ENCODE measurements at places on chromosomes 6 and 20.
A peak's percentile ranks its signal among the peaks of the same experiment; 100 is the strongest.

DNA sequence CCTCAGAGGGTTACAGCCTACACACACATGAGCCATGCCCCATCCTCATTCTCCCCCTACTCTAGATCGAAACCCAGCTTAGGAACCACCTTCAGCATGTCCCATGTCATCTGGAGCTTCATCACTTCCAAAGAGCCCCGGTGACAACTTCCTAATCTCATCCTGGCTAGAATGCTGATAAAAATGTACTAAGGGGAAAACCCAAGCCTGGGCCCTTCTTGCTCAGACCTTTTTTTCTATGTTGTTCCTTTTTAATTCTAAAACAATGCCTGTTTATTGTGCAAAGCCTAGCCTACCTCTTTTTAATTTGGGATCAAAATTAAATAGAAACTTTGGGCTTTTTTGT, 44.1 kb upstream of the NT5E start:
- DNase-seq = no peak

DNA sequence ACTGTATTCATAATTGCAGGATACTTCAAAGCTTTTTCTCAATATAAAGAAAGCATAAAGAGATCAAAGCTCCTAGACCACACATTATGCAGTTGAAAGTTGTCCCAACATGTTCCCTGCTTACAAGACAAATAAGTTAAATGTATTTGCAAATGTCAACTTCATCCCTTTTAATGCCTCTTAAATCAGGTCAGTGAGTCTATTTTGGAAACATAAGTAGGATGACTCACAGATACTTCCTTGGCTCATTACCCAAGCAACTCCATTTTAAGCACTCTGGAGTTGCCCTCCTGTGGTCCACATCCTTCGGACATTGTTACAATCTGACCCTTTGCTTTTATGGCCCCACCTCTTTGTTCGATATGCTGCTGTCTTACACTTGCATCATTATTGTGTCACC, 162.0 kb downstream of the FAXC start:
- DNase-seq = no peak

GRCh38 chr20:40673442-40673841, 15.6 kb downstream of the MAFB start:
- DNase-seq = no peak

DNA sequence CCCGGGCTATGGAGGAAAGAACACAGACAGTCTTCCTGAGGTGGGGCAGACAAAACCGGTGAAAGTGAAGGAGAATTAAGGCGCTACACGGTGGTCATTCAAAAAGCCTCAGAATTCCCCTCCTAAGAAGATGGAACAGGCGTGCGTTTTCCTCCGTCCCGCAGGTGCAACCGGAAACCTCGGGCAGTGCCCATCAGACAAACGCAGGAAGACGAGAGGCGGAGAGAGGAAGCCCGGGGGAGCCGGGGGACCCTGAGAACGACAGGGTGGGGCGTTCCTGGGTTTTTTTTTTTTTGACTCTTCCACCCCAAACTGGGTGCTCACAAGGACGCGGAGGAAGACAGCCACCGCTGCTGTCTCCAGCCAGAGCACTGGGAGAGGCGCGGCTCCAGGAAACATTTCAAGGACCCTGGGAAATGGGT, 25.4 kb downstream of the TTLL2 start:
- DNase-seq = no peak

GRCh38 chr6:1175877-1176276, 136.0 kb upstream of the FOXQ1 start:
- DNase-seq = no peak

DNA sequence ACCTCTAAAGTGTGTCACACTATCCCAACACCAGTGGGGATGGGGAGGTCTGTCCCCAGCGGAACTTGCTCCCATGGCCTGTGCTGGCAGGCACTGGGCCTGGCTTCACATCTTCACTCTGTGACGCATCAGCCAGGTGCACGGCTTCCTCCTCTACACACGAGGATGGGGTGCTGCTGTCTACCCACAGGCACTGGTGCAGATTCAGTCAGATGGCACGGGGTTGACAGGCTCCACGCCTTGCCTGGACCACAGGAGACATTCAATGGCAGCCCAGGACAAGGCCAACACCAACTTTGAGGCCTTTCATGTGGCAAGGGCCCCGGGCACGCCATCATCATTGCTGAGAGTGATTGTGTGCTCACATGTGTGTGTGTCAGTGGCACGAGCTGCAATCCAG, 92.4 kb downstream of the TMEM242 start:
- peak; percentile 9 for DNase-seq

DNA sequence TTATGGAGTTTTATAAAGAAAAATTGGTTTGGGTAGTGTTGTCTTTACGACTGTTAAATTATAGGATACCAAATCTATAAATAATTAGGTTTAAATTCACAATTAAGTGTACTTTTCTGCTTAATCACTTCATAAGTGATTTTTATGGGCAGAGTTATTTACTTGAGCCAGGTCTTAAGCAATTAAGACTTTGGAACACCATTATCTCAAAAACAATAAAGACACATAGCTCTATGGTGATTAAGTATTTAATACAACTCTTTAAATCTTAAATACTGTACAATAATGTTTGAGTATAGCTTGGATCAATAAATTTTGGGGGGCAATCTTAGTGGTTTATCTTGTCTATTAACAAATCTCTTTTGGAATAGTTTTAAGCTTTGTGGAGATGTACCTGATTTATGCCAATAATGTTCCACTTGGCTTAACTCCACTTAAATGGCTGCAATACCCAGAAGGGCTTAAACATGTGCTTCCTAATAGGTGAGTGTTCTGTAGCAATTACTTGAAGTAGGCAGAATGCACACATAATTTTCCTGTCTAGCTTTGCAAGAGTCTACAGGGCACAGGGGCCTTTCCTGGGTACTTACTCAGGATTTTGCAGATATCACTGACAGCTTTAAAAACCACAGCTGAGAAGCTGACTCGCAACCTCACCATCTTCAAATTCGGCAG, 7.5 kb downstream of the FERMT1 start:
- DNase-seq = no peak

- DNase-seq = no peak
Observed at GRCh38 chr20:10565191-10565921, 108.4 kb downstream of the JAG1 start.

DNA sequence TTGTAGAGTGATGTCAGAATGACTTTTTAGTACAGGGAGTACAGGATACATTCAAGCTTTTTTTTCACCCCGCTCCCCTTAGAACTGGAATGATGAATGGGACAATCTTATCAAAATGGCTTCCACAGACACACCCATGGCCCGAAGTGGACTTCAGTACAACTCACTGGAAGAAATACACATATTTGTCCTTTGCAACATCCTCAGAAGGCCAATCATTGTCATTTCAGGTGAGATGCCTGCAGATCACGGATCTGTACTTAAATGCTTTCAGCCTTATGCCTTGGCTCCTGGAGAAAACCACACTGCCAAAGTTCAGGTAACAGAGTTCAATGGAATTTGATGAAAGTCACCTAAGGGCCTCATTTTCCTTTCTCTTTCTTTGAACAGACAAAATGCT, 8.5 kb downstream of the TNFAIP3 start:
- DNase-seq = no peak

GRCh38 chr6:119350202-119350951, 816 bp upstream of the MAN1A1 start:
- peak; percentile 63 for DNase-seq

GRCh38 chr20:63053432-63054102, 46.8 kb upstream of the BHLHE23 start:
- DNase-seq = no peak

DNA sequence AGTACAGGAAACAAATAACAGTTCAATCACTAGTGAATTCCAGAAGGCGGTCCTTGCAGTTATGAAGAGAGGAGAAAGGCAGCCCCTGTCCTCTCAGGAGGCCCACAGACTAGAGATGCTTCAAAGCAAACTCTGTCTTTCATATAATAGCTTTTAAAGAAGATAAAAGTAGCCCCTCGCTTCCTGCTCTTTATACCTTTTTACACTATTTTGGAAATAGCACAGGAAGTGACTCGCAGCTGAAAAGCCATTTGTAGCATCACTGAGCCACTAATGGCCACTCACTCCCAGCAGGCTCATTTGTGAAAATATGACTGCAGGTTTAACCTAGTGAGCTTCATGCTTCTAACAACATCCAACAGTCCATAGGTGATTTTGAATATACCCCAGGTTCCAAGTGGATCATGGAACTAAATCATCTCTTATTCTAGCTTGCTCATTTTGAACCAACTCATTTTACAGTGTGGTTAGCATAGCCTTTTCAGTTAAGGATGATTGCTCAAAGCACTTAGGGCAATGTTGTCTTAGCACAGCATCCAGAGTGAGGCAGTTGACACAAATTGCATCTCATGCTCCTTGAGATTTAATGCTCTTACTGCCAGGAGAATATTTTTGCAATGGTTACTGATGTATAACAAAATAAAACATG, 136.0 kb upstream of the NRSN1 start:
- DNase-seq = no peak

DNA sequence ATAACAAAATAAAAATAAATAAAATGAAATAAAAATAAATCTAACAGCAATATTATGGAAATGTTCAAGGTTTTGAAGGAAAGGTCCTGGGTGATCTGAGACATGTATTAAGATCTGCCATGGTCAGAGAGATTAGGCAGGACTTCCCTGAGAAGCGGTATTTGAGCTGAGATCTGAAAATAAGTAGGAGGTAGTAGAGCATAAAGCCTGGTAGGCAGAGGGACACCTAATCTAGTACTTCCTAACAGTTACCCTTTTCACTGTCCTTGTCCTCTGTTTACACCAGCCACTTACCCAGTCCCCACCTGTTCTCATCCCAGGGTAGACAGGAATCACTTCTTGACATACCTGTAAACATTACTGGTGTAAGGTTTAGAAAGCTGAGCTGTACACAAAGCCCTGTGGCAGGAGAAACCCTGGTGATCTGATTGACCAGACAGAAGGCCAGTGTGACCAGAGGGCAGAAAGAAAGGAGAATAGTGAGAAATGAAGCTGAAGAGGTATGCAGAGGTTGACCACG, 8.3 kb upstream of the ZNF318 start:
- no peak for DNase-seq

DNA sequence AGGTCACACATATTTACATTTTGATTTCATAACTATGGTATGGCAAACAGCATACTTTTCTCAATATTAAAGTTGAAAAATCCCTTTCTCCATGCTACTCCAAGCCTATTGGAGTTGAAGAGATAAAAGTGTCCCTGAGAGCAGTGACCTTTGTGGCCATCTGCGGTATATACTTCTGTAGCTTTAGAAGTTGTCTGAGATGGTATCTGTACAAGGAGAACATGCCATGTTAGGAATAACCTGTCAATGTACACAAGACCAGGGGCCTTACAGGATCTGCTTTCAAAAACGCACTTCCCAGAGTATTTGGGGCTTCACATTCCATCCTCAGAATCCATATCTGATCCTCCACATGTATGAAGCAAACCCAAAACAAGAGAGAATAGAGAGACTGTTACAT, 226.7 kb downstream of the MEI4 start:
- no peak for DNase-seq

- DNase-seq = no peak
Observed at GRCh38 chr20:19658137-19658536, 99.9 kb upstream of the RIN2 start.

- no peak for DNase-seq
Observed at GRCh38 chr6:112429226-112429625, 82.1 kb downstream of the RFPL4B start.

DNA sequence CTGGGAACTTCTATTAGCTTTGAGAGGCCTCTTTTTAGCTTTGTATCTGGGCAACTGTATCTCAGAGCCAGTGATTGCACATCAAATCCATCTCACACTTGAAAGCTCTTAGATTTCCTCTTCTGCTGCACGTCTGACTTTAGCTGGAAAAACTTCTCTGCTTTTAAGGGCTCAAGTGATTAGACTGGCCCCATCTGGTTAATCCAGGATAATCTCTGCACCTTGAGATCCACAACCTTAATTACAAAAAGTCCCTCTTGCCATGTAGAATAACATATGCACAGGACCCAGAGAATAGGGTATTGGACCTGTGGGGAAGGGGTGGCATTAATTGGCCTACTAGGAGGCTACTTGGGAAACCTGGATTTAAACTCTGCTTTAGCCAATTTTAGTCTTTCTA, 24.2 kb downstream of the KLHL31 start:
- DNase-seq = no peak

- DNase-seq = no peak
Observed at GRCh38 chr20:50538276-50538675, 28.1 kb downstream of the PTPN1 start.

GRCh38 chr6:119980802-119981201, 631.2 kb upstream of the MAN1A1 start:
- DNase-seq = no peak

DNA sequence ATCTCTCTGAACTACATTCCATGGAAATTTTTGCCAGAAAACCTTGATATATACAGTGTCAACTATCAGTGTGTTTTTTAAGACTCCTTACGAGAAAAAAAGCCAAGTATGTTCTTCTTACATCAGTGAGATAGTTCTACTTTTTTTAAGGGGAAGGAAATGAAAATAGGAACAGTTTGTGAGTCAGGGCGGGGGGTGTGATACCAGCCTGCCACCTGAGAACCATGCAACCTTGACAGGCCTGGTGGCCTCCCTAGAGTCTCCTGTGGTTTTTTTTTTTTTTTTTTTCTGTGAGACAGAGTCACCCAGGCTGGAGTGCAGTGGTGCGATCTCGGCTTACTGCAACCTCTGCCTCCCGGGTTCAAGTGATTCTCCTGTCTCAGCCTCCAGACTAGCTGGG, 96.3 kb upstream of the GCM1 start:
- no peak for DNase-seq

DNA sequence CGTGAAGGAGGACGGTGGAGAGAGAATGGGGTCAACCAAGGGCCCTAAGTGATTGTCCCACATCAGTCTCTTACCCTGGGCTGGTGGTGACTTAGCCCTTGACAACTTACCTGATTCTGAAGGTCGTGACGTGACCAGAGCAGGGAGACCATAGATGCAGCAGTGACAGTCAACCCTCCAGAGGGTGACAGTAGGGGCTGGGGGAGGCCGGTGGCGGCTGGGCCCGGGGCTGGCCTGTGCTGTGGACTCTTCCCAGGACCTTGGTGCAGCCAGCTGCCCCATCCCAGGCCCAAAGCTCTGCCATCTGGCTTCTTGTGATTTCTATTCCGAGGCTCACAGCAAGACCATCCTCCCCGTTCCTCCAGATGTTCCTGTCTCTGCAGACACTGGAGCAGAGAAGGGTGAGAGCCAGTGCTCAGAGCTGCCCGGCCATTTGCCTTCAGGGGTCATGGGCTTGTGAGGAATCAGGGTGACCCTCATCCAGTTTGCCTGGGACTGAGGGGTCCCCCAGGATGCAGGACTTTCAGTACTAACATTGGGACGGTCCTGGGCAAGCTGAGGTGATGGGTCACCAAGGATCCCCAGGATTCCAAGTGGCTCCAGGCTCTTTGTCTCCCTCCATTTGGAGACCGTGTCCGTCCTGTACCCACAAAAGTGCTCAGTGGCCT, 36.0 kb downstream of the SUMO4 start:
- no peak for DNase-seq

GRCh38 chr6:154234019-154234772, 122.4 kb downstream of the IPCEF1 start:
- no peak for DNase-seq

- DNase-seq = no peak
Observed at GRCh38 chr6:96089173-96089572, 73.4 kb downstream of the FUT9 start.
